ENCODE measurements at places on chromosomes 4 and X.

DNA sequence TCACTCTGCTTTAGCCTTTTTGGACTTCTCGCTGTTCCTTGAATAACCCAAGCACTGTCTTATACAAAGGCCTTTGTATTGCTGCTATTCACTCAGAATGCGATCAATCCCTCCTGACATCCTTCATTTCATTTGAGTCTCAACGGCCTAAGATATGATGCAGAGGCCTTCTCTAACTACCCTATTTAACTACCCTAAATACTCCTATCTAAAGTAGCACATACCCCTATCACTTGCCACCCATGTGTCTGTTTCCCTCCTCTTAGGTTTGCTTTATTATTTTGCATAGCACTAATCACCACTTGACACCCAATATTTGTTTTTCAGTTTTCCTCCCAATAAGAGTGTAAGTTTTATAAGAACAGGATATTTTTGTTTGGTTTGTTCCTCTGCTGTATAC lies 42.3 kb upstream of the ACSL4 start:
- no peak for DNase-seq

GRCh38 chr4:136918772-136919171 lies 613.5 kb downstream of the PCDH18 start:
- DNase-seq: no peak

DNA sequence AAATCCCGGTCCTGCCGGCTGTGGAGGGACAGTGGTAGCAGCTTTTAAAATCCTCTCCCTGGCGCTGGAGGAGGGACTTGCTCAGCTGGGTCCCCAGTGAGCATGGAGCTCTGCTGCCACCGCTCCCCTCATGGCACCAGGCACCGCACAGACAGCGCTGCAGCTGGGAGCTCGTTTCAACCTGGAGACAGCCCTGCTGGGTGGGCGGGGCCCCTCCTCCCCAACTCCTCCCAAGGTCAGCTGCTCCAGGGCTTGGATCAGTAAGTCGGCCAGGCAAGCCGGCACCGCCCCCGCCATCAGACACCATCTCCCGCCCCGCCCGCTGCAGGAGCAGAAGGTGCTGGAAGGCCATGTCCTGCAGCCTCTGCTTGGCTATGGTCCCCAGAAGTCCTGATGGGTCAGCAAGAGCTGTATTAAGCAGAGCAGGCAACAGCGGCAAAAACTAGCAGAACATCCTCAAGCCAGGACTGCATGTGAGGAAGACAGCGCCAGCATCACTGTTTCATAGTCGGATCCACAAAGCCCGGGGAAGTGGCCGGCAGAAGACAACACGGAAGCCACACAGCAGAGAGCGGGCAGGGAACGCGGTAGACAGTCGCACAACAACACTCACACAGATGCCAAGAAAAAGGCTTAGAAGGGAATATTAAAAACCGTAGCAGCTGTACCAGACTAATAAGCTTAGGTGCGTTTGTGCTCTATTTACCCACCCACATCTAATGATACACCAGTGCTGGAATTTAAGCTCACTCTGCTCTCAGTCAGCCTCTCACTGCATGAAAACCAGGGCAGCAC lies 16.2 kb downstream of the ZFYVE28 start:
- no peak for DNase-seq

- no peak for DNase-seq
Observed at GRCh38 chr4:42080306-42080705, 72.1 kb downstream of the BEND4 start.

DNA sequence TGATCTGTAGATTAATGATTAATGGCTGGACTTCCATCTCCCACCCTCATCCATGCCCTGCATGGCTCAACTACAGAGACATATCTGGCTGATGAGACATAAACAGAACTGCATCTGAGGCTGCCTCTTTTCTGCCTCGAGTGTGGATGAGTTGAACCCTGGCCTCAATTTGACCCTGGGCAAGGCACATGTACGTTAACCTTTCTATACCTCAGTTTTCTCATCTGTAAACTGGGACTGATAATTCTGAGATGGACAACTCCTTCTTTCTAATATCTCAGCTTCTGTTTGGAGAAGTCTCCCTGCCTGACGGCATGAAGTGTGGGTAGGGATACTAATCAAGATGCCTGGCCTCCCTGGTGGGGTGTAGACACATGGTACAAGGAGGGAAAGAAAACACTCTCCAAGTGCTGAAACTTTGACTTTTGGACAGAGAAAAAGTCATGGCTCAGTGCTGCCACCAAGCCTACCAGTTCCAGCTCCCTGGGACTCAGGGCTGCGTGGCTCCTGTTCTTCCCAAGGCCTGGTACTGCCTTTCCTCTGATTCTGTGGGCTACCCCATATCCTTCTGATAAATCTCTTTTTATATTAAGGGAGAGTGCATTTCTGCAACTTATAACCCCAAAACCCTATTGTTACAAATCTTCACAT lies 64.4 kb downstream of the HAUS3 start:
- DNase-seq: no peak

DNA sequence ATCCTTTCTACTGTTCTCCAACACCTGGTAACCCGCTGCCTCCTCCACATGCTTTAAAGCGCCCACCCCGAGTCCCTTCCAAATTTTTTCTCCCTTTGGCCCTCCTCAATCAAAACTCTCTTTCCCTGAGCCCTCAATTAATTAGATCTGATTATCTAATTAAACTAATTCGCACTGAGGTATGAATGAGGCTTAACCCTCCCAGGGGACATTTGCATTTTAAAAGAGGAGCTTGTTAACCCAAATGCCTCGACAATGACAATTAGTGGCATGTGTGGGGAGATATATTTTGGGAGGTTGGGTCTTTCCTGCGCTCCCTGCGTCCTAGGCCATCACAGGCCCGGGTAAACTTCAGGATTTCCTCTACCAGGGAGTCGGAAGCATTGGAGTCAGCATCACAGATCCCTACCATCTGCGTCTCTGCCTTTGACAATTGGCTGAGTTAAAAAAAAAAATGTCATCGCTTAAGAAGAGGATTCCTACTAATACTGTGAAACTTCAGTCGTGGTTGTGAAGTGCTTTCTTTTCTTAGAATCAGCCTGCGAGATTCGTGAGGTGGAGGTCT lies 50.6 kb downstream of the TENM3 start:
- DNase-seq: no peak

DNA sequence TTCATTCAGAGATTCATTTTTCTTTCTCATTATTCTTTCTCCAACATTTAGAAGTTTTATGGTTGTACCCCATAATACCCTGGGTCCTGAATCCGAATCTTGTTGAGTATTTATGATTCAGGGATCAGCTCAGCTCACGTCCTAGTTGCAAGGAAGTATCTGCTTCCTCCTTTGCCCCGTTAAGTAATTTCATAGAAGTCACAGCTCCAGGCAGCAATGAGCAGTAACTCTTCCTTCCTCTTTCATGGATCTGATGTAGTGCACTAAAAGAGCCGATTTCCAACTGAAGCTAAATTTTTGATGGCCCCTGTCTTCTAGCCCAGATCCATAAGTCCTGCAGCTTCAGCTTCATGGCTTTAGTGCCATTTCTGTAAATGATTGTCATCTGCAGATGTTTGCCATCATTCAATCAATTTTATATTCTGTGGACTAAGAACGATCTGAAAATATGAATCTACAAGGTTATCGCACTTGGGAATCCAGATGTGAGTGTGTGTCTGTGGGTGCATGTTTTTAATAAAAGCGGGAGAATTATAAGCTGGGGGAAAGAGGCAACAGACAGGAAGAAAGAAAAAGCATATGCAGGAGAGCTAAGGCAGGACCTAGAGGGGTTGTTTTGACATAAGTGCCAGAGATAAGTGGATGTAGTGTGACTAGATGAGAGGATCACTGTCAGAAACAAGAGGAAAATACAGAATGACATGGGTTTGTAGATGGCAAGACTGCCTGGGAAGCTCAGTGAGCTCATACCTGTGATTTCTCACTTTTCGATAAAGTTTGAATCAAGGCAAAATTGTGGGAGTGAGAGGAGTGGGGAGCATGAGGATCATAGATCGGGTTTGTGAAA lies 17.5 kb downstream of the VEGFD start:
- no peak for DNase-seq

DNA sequence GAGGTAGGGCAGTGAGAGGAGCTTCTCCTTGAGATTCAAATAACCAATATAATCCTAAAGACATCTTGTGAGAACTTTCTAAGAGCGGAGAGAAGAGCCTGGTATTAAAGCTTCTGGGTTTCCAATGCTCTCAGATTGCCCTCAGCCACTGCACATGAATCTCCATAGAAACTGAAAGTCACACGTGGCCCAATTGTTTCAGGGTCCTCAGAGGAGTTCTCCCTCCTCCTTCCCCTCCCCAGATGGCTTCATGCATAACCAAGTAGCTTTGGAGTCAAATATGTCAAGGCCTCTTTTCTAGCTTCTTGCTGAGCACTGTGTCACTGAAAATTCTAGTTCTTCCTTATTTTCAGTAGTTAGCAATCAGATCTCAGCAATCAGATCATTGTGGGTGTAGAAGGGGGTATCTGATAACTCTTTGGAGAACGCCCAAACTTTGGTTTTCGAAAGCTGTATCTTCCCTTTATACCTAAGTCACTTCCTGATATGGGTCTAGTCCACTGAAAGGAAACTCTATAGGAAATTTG lies 2.2 kb downstream of the BTK start:
- no peak for DNase-seq
